AG09309 (cell line): ENCODE measurements at places on chromosomes 1 and 21.

- DNase-seq, result no peak
Measured at GRCh38 chr1:89884718-89885596, 64.1 kb downstream of the LRRC8D start.

GRCh38 chr1:234602334-234603220 lies 7.4 kb downstream of the IRF2BP2 start:
- DNase-seq, result peak; percentile 88

DNA sequence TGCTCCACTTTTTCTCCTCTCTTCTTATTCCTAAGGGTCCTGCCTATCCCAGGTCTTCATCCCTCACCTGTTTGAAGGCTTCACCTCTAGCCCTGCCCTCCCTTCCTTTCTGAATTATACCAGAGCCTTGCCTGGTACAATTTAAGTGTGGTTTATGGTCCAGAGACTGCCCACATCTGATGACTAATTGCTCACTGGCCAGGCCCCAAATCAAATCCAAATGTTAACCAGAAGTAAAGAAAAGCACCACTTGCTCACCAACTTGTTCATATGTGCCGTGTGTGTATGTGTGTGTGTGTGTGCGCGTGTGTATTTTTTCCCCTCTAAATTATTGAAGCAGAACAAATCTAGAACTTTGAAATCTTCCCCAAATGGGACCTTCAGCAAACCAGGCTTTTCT lies 26.4 kb downstream of the MYOM3 start:
- DNase-seq, result peak; percentile 69

GRCh38 chr1:231059566-231060193 lies 19.6 kb upstream of the FAM89A start:
- no peak for DNase-seq

- DNase-seq, result no peak
Measured at GRCh38 chr1:192797891-192798290, 10.9 kb upstream of the RGS2 start.

DNA sequence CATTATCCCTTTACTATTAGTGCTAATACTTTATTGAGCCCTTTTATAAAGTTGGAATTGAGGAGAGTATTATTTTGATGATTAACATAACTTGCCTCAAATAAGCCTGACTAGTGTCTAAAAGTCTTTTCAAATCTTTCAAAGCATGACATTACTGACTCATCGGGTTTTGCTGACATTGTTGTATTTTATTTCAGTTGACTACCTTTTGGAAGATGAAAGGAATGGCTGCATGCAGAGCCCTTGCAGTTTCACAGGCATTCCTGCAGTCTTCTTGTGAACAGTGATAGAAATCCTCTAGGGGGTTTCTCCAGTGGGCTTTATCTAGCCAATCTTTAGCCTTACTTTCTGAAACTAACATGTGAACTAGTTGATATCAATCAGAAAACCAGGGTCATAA lies 43.0 kb upstream of the TMEM61 start:
- no peak for DNase-seq

- DNase-seq, result no peak
Measured at GRCh38 chr1:197092491-197093023, 25.5 kb upstream of the F13B start.

GRCh38 chr1:162421258-162422164 lies 9.6 kb upstream of the SH2D1B start:
- no peak for DNase-seq

DNA sequence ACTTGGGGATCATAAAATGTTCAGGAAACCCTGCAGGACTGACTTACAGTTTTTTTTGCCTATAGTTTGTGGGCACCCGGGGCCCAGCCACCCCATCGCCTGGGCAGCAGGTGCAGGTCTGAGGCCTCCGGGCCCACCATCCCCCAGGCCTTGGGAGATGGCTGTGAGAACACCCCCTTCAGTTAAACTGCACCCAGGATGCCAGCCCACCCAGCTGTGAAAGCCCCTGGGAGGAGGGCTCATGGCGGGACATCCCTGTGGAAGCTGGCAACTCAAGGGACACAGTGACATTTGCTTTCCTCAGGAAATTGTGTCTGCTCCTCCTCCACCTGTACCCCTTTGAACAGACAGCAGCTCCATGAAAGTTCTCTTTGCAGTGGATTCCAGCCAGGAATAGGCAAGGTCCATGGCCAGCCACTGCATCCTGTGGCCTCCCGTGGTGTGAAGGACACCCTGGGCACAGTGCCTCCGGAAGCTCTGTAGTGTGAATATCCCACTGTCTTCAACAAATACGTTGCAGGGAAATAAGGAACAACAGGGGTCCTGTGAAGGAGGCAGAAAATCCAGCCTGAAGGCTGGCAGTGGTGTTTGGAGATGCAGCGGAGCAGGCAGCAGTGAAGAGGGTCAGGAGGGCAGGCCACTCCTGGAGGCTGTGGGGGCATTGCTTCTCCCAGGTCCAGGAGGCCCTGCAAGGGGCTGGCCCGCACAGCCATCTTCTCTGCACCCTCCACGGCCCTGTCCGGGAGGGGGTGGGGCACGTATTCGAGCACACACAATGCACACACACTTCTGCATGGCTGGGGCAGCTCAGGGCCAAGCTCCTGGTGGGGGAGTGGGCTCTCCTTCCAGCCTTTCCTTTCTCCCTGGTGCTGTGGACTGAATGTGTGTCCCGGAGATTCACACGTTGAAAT lies 2.1 kb upstream of the OBSCN start:
- no peak for DNase-seq

GRCh38 chr1:94825936-94826335 lies 5.8 kb downstream of the SLC44A3 start:
- no peak for DNase-seq

DNA sequence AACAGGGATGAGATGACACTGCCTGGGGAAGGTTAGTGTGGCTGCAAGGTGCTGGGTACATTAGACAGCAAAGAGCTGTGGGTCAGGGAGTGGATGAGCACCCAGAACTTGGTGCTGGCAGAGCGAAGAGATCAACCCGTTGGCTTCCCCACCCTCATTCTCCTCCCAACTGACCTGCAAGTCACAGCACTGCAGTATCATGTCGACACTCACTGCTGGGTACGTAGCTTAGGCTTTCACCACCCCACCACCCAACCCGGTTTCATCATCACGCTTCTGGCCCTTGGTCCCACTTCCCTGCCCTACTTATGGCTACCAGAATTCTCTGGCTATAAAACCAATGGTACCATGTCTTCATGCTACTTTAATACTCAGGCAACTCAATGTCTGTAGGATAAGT lies 73.6 kb upstream of the LYST start:
- no peak for DNase-seq

DNA sequence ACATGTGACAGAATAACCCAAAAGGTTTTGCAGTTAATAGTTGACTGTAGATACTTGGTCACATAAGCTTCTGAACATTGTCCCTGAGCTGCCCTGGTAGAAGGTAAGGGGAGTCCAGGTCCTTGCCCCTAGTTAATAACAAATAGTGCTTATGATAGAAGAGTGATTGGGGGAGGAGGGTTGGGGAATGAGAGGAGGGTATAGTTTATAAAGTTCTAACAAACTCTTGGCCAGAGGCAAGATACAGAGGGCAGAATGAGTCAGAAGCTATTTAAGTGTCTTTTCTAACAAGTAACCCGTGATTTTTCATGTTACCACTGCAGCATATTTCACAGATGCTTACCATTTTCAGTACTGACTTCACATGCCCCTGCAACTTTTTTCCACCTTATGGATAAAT lies 26.7 kb upstream of the MYOCOS start:
- no peak for DNase-seq

GRCh38 chr1:178644308-178645120 lies 80.5 kb upstream of the RALGPS2 start:
- DNase-seq, result no peak

GRCh38 chr1:163361123-163361934 lies 39.6 kb downstream of the NUF2 start:
- no peak for DNase-seq

DNA sequence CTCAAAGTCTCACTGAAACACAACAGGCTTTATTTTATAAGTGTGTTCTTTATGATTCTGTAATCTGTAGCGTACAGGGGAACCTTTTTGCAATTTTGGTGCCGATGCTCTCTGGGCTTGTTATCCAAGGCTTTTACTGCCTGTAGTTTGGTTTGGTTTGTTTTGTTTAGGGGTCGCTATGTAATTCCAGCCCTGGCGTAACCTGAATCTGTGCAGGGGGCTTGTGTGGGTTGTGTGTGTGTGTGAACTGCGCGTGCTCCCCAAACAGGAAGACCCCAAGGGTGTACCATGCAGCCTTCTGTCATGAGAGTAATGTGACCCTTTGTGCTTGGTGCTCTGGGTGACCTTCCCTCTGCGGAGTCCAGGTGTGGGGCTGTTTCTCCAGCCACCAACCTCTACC lies 92.1 kb upstream of the CLDN14 start:
- no peak for DNase-seq

- DNase-seq, result no peak
Measured at GRCh38 chr21:15329191-15329590, 264.4 kb upstream of the NRIP1 start.

GRCh38 chr1:16998589-16998988 lies 13.1 kb downstream of the ATP13A2 start:
- no peak for DNase-seq

- DNase-seq, result no peak
Measured at GRCh38 chr1:160629286-160630210, 17.3 kb downstream of the SLAMF1 start.

DNA sequence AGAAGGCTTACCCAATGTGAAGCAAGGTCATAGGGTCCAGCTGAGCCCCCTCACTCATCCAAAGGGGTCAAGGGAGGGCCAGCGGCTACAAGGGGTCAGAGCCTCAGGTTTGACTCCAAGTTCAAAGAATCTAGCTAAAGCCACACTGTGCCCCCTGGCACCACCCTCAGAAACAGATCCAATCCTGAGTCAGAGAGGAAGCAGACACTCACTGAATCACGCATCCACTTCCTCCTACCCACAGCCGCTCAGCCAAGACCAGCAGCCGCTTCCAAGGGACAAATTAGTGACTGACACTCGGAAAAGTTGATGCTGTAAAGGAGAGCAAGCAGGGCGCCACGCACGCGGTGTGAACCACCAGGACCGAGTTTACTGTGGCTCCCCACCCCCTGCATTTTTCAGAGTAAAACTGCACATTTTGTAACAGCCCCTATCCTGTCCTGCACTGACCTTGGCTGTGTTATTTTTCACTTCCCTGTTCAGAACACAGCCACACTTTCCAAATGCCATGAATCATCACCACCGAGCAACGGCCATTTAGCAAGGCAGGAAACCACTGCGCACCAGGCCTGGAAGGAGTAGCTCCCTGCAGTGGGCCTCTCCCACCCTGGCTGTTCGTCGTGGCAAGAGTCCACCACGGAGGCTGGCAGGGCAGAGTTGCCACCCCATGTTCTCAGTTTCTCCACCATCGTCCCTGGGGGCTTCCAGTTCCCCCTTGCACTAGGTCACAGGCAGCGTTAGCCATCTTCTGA lies 147.8 kb downstream of the TOMM20 start:
- DNase-seq, result peak; percentile 79

- DNase-seq, result no peak
Measured at GRCh38 chr21:17388226-17388625, 124.6 kb upstream of the CXADR start.

- no peak for DNase-seq
Measured at GRCh38 chr1:201887116-201887866, 1.4 kb upstream of the SHISA4 start.

- DNase-seq, result no peak
Measured at GRCh38 chr1:105678334-105678733, 1378.1 kb upstream of the PRMT6 start.

- DNase-seq, result no peak
Measured at GRCh38 chr1:248739572-248740205, 15.9 kb downstream of the LYPD8 start.

DNA sequence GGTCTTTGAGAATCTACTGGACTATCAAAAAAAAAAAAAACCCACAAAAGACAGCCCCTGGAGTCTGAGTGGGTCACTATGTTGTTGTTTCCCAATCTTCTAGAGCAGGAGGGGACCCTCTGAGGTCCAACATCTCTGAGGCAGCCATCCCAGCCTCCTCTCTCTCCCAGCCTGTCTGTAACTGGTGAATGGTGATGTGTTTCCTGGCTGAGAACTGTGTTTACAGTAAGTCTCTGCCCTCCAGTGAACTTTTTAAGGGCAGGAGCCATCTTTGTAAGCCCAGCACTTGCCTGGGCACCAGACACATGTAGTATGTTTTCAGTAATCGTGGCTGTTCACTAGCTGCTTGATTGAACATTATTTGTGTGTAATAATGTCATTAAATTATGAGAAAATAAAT lies 85.7 kb downstream of the SPATA46 start:
- no peak for DNase-seq

DNA sequence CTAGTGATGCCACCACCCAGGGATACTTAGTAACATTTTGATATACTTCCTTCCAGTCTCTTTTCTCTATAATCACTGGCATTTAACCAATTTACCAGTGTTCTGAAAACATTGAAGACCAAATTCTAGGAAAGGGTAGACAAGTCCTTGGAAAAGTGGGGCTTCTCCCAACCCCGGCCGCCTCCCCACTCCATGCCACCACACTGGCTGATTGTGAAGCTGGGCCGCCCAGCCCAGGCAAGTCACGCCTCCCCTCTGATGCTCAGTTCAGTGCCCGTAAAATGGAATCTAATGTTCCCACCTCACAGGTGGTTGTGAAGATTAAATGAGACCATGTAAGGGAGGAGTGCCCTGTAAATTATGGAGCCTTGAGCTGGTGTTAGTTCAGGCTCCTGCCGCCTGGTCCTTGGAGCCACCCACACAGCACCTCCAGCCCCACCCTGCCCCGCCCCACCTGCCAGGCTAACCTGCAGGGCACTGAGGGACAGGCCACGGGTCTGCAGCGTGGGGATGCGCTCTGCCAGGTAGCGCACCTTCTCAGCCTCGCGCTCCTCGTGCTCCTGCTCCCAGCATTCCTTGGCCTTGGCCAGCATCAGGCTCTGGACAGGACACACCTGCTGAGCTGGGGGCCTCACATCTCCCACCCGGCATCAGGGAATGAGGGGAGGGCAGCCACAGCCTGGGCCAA lies 7.3 kb downstream of the TNNI1 start:
- no peak for DNase-seq
